WTC11 (cell line): ENCODE measurements at places on chromosomes 16 and 17. TPM values are rescaled to one million over a fixed set of nuclear protein-coding genes. Genes with fewer than 3 reads are reported as not detected.

DNA sequence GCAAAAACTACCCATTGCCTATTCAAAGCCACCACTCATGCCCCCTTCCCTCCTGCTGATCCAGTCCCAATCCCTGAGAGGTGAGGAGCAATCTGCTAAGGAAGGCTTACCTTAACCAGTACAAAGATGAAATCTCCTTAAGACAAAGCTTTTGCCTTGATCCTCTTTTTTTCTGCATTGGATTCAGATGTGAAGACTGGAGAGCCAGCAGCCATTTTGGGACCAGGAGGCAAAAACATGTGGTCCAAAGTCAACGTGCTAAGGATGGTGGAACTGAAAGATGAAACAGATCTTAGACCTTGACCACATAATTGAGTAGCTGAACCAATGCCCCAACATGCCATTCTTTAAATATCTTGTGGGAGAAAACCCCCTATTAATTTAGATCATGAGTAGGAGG lies 171.4 kb downstream of the IRX5 start:
- no peak overlapping the region for H3K4me3 ChIP-seq
- no peak for DNase-seq
- no peaks in the 10 kb centered on the region for H3K27me3 ChIP-seq
- H3K27ac ChIP-seq: no peak overlapping the region
- H3K36me3 ChIP-seq: peaks cover 4% of the 10 kb centered on the region; the same call in 1 of the 2 replicates
- H3K4me1 ChIP-seq: peaks cover 6% of the 10 kb centered on the region; the same call in 1 of the 2 replicates

KRT37 gene
- total RNA-seq: not detected in 3 replicates

GRCh38 chr16:23195366-23195978 lies 12.9 kb downstream of the SCNN1G start:
- peaks cover 4% of the 10 kb centered on the region; the same call in 1 of the 2 replicates for H3K27me3 ChIP-seq
- H3K4me3 ChIP-seq: no peak overlapping the region
- 0 out of 2 replicates have a peak overlapping the region, but pooled peaks have one; percentile 6 for H3K27ac ChIP-seq
- no peaks in the 10 kb centered on the region for H3K36me3 ChIP-seq
- H3K4me1 ChIP-seq: peaks cover 29% of the 10 kb centered on the region
- DNase-seq: no peak

DNA sequence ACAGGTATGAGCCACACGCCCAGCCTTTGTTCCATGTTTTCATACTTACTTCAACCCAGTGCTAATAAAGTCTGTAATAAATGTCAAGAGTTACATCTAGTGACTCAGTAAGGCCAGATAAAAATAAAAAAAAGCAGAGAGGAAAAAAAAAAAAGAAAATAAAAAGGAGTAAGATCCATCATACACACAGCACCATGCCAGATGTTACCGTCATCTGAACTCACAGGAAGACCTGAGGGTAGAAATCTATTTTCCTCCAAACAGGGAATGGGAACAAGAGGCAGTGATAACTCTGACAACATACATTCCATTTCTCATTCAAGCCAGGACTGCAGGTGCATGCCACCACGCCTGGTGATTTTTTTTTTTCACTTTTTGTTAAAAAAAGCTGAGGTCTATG lies 20.7 kb downstream of the CRK start:
- H3K4me3 ChIP-seq: no peak overlapping the region
- peaks cover 5% of the 10 kb centered on the region; the same call in 1 of the 2 replicates for H3K4me1 ChIP-seq
- DNase-seq: no peak
- peaks cover 48% of the 10 kb centered on the region for H3K36me3 ChIP-seq

- peaks cover 29% of the 10 kb centered on the region for H3K4me1 ChIP-seq
- no peaks in the 10 kb centered on the region for H3K27me3 ChIP-seq
- no peak for DNase-seq
- peak overlapping the region; percentile 49; the same call in 1 of the 2 replicates for H3K27ac ChIP-seq
These were observed 73.0 kb downstream of the PITPNC1 start for GRCh38 chr17:67449845-67450755.

DNA sequence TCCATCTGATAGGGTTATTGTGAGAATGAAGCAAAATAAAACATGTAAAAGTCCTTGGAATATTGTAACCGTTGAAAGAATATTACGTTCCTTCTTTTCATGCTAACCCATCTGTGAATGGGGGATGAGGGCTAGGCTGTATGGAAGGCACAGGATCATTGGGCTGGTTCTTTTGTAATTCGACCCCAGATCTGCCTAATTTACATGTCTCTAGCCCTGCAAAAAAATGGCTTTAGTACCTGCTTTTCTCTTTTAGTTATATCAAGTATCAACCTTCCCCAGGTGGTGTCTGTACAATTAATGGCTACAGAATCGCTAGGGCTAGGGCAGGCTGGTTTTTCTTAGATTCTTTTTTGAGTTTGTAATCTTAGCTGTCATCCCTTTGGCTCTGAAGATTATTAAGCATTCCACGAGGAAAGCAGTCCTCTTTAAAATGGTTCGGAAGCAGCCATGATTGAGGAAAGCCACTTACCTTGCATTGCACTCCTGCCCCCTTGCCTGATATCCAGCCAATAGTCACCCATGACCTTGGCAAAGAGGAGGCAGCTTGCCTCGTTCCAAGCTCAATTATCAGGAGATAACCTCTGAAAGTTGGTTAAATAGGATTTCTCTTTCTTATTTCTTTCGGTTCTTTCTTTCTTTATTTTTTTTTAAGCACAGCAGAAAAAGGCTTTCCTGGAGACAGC lies 153.9 kb upstream of the ZKSCAN2 start:
- no peaks in the 10 kb centered on the region for H3K27me3 ChIP-seq
- H3K27ac ChIP-seq: peak overlapping the region; percentile 35; the same call in 1 of the 2 replicates
- H3K36me3 ChIP-seq: no peaks in the 10 kb centered on the region
- peaks cover 19% of the 10 kb centered on the region for H3K4me1 ChIP-seq
- no peak overlapping the region for H3K4me3 ChIP-seq
- no peak for DNase-seq

- H3K27ac ChIP-seq: no peak overlapping the region
- no peak overlapping the region for H3K4me3 ChIP-seq
- H3K36me3 ChIP-seq: no peaks in the 10 kb centered on the region
- peaks cover 6% of the 10 kb centered on the region; the same call in 1 of the 2 replicates for H3K27me3 ChIP-seq
- DNase-seq: no peak
These were observed 20.3 kb downstream of the TRARG1 start for GRCh38 chr17:1299552-1300370.

DNA sequence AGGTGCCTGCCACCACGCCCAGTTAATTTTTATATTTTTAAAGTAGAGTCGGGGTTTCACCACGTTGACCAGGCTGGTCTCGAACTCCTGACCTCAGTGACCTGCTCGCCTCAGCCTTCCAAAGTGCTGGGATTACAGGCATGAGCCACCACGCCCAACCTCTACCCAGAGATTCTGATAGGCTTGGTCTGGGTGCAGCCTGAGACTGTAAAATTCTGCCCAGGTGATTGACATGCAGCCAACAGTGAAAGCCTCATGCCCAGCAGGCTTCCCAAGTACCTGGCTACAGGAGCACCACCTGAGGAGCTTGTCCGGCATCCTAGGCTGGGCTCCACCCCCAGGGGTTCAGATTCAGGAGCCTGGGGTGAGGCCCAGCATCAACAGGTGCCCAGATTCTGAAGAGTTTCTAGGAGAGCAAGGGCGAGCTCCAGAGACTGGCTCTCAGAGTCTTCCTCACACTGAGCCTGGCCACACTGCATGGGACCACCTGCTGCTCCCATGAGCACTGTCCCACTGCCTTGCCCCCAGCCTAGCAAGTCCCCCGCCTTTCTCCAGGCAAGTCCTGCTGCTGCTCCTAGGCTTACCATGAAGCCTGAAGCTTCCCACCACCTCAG lies 16.6 kb downstream of the ZNF385C start:
- no peaks in the 10 kb centered on the region for H3K27me3 ChIP-seq
- no peaks in the 10 kb centered on the region for H3K36me3 ChIP-seq

DNA sequence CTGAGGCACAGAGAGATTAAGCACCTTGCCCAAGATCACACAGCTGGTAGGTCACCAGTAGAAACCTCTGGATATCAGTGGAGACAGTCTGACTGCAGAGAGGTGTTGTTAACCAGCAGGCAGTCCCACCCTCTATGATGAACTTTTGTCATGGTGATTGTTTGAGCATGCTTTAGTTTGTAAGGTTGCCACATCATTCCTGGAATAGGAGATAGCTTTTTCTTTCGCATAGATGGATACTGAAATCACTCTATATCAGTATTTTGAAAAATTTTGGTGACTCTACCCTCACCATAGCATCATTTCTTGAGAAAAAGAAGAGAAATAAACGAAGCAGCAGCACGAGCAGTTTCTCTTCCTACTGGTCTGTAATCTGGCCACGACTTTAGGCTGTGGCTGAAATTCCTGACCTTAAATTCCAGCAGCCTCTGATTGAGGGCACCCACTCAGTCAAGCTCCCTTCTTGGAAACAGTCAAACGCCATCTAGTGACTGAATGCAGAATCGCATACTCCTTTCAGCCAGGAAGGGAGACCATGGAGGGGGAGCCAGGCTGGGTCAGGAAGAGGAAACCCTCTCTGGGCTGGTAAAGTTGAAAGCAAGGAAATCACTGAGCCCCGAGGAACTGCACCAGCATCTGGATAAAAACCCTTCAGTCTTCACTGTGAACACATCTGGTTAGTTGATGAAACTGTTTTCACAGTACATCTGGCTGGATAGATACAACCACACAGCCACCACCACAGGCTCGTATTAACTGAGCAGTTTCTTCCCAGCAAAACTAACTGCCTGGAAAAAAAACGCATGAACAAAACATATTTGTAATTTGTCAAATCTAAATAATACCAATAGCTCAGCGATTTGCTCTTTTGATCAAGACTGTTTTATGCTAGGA lies 108.5 kb upstream of the XYLT1 start:
- peaks cover 2% of the 10 kb centered on the region for H3K27me3 ChIP-seq
- DNase-seq: peak; percentile 83
- no peak overlapping the region for H3K4me3 ChIP-seq
- H3K27ac ChIP-seq: peak overlapping the region; percentile 53
- peaks cover 10% of the 10 kb centered on the region for H3K4me1 ChIP-seq

DNA sequence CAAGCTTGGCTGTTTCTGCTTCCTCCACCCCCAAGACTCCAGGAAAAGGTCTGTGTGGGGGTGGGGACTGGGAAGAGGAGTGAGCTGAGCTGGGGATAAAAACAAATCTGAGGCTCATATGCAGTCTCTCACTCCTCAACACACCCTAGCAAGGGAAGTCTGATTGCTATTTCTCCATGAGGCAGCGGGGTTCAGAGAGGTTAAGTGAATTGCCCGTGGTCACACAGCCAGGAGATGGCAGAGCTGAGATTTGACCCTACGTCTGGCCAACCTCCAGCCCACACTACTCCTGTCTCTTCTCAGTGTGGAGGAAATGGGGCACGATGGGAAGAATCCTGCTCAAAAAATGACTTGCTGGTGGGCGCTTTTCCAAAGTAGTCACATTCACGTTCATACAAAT lies 4.8 kb upstream of the ABCC3 start:
- no peak overlapping the region for H3K4me3 ChIP-seq
- H3K36me3 ChIP-seq: no peaks in the 10 kb centered on the region
- H3K27me3 ChIP-seq: peaks cover 33% of the 10 kb centered on the region

KRT28 gene
- not detected in 3 replicates for total RNA-seq

DNA sequence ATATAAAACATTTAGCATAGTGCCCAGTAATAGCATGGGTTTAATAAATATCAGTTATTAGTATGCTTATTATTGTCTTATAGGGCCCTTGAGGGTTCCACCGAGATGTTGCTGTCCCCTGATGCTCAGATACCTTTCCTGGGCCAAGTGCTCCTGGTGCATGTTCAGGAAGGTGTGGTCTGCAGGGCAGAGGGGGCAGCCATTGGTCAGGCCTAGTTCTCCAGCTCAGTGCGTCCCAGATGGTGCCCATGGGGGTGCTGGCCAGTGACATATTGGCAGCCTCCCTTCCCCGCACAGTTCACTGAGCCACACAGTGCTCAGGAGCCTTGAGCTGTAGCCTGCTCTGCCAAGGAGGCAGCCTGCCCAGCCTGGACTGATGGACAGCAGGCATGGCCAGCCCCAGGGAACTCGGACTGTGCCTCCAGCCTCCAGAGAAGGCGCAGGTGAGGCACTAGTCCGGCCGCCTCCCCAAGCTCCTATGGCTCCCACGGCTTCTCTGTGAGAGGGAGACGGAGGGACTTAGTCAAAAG lies 7.7 kb upstream of the GRIN2A start:
- peaks cover 10% of the 10 kb centered on the region for H3K27me3 ChIP-seq
- H3K4me3 ChIP-seq: no peak overlapping the region
- peaks cover 6% of the 10 kb centered on the region for H3K4me1 ChIP-seq
- no peaks in the 10 kb centered on the region for H3K36me3 ChIP-seq

DNA sequence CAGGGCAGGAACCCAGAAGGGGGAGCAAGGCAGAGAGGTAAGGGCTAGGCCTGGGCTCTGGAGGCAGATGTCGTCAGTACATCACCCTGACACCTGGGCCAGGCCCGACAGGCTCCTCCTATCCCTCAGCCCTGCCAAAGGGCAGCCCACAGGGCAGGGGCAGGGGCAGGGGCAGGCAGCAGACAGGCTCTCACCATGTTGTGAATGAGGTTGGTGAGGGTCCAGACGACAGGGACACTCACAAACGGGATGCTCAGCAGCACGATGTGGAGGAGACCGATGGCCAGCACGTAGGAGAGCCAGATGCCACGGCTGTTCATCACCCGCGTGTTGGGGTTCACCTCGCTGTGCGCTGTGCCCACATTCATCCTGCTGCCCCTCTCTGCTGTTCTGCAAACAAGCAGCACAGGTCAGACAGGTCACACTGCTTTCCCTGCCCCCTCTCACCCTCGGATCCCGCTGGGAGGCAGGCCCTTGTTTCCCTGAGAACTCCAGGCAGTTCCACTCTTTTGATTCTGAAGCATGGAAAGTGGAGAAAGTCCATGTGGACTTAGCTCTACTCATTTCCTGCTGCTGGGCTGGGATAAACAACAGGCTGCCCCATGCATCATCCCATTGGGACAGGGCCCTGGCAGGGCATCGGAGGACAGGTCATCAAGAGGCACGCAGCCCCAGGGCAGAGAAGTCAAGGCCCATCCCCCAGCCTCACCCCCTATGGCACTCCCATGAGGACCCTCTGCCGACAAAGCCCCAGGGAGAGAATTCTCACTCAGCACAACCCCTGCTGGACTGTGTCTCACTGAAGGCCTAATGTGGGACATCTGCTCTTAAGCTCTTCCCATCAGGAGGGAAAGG lies 3.3 kb downstream of the ORMDL3 start:
- peaks cover 34% of the 10 kb centered on the region for H3K4me1 ChIP-seq
- peak overlapping the region; percentile 79; the same call in 1 of the 2 replicates for H3K27ac ChIP-seq
- peak; percentile 27 for DNase-seq
- H3K4me3 ChIP-seq: no peak overlapping the region
- peaks cover 4% of the 10 kb centered on the region; the same call in 1 of the 2 replicates for H3K27me3 ChIP-seq

GRCh38 chr16:78505544-78506366 lies 406.3 kb downstream of the WWOX start:
- no peaks in the 10 kb centered on the region for H3K27me3 ChIP-seq
- peak; percentile 17 for DNase-seq
- no peaks in the 10 kb centered on the region for H3K36me3 ChIP-seq
- H3K27ac ChIP-seq: no peak overlapping the region; the same call in 1 of the 2 replicates

GRCh38 chr16:88923926-88924833 lies 52.8 kb downstream of the CBFA2T3 start:
- no peak for DNase-seq
- no peak overlapping the region for H3K27ac ChIP-seq
- H3K27me3 ChIP-seq: no peaks in the 10 kb centered on the region
- H3K4me1 ChIP-seq: peaks cover 14% of the 10 kb centered on the region
- H3K4me3 ChIP-seq: no peak overlapping the region

CDRT15L2 gene
- total RNA-seq: not detected in 3 replicates
